ENCODE measurements at places on chromosomes 7 and 10.

GRCh38 chr7:147136352-147136751 is 1019.8 kb downstream of the CNTNAP2 start:
- DNase-seq: no peak

DNA sequence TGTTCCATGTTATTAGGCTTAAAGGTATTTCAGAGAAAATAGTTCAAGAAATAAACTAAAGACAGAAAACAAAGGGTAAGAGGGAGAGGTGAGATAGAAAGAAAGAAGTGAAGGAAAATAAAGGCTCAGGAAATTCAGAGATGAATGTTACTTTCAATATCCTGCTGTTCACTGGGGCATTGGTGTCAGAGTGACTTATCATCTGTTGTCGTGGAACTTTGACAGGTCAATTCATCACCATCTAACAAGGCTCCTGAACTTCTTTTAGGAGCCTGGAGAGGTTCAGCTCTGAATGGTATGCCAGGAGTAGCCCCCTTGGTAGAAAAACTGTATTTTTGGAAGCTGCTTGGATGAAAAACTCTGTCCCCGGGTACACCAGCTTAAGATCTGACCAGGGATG is 100.1 kb downstream of the KLF6 start:
- no peak for DNase-seq

GRCh38 chr10:43305876-43306275 is 39.0 kb upstream of the RASGEF1A start:
- no peak for DNase-seq

- no peak for DNase-seq
These were observed 131.7 kb downstream of the RTKN2 start for GRCh38 chr10:62136931-62137330.

DNA sequence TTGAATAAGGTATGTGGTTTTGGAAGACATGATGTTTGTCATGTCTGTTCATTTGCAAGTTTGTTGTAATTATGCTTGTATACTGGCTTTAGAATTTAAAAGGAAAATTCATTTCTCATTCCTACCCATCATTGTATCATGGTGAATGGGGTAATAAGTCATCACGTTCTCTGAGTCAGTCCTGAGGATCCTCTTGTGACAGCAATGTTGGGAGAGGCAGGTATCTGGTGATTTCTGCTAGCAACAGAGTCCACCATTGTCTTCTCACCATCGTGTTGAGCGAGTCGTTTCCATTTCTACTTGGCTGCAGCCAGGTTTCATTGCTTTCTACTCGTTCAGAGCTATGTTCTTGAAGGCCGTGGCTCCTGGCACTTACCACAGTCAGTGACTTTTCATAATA is 16.3 kb downstream of the CUL1 start:
- no peak for DNase-seq

DNA sequence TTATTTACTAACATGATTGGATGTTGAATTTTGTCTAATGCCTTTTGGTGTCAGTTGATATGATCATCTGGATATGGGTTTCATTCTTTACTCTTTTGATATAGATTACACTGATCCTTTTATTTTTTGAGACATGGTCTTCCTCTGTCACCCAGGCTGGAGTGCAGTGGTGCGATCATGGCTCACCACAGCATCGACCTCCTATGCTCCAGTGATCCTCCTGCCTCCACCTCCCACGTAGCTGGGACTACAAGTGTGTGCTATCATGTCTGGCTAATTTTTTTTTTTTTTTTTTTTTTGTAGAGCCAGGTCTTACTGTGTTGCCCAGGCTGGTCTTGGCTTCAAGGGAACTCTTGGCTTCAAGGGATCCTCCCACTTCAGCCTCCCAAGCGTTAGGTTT is 27.1 kb downstream of the BMS1 start:
- DNase-seq: no peak

- DNase-seq: no peak
These were observed 71.2 kb downstream of the C10orf105 start for GRCh38 chr10:71648254-71648932.

- no peak for DNase-seq
These were observed 109.5 kb upstream of the GJD4 start for GRCh38 chr10:35495521-35496119.

DNA sequence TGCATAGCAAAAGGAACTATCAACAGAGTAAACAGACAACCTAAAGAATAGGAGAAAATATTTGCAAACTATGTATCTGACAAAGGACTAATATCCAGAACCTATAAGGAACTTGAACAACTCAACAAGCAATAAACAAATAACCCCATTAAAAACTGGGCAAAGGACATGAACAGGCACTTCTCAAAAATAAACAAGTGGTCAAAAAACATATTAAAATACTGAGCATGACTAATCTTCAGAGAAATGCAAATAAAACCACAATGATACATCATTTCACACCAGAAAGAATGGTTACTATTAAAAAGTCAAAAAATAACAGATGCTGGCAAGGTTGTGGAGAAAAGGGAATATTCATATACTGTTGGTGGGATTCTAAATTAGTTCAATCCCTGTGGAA is 17.1 kb downstream of the MAGI2 start:
- DNase-seq: no peak

GRCh38 chr10:35735412-35735811 is 93.3 kb upstream of the FZD8 start:
- DNase-seq: no peak

DNA sequence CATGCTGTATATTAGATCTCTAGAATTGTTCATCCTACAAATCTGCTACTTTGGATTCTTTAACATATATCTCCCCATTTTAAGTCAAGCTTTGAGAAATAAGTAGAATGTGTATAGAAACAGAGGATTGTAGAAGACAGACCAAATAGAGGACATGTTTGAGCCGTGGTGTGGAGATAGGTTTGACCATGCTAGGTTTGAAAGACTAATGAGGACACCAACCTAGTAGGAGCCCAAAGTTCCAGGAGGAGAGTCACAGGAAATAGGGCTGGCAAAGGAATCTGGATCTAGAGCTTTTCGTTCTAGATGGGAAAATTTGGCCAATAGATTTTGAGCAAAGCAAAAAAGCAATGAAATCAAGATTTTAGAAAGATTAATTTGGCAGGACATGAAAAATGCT is 60.5 kb upstream of the TBX20 start:
- no peak for DNase-seq

Data from forelimb muscle (tissue), 1 donor.